GM06990 (cell line): ENCODE measurements at places on chromosomes 13 and 19.

- DNase-seq, result peak; percentile 59
These were observed 5.2 kb downstream of the SLC25A42 start for GRCh38 chr19:19068659-19069654.

- no peak for DNase-seq
These were observed 226.7 kb upstream of the TSHZ3 start for GRCh38 chr19:31575846-31576335.

DNA sequence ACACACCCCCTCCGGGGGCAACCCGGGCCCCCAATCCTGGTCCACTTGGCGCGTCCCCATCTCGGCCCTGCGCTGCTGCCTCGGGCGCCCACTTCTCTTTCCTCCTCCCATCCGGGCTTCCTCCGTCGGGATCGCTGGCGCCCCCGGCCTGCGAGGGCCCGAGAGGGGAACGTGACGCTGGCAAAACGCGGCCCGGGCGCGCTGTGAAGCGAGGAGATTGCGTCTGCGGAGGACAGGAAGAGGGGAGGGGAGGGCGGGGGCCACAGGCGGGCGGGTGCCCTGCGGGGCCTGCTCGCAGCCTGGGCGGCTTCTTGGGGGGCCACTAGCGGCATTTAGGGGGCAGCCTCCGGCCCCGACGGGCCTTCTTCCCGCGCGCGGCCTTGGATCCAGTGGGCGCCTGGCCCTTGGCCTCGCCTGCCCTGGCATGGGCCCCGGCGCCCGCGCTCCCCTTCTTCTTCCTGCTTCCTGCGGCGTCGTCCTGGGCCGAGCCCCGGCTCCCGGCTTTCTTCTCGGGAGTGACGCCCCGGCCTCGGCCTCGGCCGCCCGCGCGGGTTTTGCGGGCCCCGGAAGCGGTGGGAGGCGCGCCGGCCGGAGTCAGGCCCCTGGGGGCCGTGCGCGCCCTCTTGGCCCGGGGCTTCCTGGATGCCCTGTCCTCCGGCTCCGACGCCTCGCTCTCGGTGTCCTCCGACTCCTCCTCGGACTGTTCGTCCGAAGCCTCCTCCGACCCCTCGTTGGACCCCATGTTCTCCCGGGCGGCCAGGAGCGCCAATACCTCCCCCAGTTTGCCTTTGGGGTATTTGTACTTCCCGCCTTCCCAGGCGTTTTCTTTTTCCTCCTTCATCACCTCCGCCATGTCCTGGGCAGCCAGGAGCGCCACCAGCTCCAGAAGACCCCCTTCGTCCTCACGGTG is 2.2 kb downstream of the PNMA8B start:
- no peak for DNase-seq

DNA sequence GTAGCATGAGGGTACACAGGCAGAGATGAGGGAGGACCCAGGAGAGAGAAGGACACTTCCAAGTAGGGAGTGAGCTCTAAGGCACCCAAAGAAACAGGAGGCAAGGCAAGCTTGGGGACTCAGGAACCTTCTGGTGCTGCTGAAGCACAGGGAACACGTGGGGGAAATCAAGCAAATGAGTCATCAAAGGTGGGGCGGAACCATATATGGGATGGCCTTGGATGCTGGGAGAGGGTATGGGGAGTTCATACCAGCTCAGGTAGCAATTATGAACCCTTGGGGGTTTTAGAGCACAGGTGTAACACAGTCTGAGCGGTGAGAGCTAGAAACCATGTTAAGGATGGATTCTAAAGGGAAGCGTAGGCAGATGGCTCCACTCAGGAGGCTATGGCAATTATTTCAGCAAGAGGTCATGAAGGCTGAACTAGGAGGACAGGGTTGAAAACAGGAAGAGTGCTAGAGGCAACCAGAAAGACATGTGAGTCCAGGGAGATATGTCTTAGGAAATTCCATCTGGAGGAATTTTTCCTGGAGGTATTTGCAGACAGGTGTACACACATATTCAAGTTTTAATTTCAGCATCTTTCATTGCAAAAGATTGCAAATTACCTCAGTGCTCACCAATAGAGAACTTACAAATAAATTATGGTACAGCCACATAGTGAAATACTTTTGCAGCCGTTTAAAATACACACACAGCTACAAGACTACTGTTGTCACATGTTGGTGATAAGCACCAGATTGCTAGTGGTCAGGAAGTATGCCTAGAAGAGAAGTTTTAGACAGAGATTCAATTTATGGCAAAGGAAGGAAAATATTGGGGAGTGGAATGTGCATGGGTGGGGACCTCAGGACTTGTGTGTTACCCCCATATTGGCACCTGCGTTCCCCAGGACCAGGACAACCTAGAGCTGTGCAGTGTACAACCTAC is 77.0 kb downstream of the STARD13 start:
- DNase-seq, result no peak

GRCh38 chr13:112446347-112446861 is 70.2 kb downstream of the SPACA7 start:
- DNase-seq, result no peak

DNA sequence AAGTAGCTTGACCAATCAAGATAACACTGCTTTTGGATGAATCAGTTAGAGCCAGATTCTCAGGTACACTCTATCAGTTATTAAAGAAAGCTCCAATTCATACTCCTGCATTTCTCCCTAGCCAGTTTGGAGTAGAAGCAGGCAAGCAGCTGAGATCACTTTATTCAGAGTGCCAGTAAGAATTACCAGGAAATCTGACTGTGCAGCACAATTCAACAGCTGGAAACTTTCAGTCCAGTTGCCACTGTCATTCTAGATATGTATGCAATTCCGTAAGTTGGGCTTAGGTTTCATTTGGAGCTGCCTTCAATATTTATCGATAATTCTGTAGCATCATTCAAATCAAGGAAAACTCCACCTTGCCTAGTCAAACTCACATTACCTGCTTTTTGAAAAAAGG is 2625.6 kb upstream of the PCDH20 start:
- DNase-seq, result no peak

GRCh38 chr19:16756649-16757048 is 37.0 kb downstream of the NWD1 start:
- no peak for DNase-seq

DNA sequence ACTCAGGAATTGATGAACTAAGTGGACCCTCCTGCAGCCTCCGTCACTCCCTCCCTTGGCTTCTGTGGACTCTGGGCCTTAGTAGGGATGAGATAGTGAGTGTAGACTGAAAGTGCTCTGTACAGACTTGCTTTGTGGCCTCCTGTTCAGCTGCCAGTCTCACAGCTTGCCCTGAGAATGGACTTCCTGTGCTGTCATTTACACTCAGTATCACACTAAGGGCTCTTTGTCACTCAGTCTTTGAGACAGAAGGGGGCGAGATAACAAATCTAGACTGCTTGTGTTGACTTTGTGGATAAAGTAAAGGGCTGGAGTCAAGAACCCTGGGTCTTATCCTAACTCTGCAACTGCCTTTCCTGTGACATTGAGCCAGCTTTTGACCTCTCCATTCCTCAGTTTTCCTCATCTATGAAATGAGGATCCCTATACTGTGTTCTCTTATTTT is 21.0 kb upstream of the SPRY2 start:
- no peak for DNase-seq

- DNase-seq, result peak; percentile 9
These were observed 39.9 kb upstream of the CEACAM8 start for GRCh38 chr19:42634409-42635232.

GRCh38 chr19:5487222-5487621 is 32.0 kb downstream of the ZNRF4 start:
- no peak for DNase-seq

DNA sequence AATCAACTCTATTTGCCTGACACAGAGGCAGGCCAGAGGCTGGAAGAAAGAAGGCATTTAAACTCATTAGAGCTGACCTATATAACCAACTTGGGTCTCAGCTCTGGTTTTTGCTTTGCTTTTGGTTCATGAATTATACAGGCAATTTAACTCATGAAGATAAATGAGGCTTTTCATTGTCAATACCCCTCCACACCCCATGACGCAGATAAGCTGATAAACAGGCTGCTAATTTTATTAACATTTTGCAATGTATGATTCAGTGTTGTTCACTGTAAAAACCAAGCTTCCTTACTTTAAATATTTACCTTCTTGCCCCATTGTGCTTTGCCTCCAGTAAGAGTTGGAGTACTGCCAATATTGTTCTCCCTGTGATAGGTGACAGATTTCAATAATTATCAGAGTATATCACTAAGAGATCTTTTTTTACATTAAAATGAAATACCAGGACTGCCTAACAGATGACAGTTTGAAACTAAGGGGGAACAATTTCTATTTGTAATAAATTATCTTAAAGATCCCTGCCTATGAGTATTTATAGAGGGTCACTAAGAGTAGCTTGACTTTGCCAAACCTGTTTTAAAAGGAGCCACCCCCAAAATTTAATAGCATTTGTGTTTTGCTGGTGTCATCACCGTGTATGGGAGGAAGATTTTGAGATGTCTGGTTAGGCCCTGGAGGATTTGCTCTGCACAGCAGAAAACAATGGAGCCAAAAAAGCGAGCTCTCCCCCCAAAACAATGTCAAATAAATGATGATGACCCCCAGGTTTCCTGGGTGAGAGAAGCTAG is 472.7 kb upstream of the NBEA start:
- no peak for DNase-seq

GRCh38 chr13:109096101-109096500 is 466.7 kb downstream of the MYO16 start:
- no peak for DNase-seq

- no peak for DNase-seq
These were observed 203.3 kb upstream of the IRS2 start for GRCh38 chr13:109989686-109990085.

DNA sequence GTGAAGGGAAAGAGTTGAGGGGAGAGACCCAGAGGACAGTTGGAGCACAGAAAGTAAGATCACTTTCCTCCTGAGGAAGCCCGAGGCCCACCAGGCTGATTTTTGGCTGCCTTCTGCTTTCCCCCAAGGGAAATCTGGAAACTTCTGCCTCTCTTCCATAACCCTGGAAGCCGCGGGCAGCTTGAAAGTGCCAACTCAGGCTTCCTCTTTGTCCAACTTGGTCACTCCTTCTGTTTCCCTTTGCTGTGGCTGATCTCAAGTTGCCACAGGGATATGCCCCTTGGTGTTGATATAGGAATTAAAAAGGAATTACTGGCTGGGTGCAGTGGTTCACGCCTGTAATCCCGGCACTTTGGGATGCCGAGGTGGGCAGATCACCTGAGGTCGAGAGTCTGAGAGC is 5.7 kb upstream of the CD70 start:
- DNase-seq, result no peak

DNA sequence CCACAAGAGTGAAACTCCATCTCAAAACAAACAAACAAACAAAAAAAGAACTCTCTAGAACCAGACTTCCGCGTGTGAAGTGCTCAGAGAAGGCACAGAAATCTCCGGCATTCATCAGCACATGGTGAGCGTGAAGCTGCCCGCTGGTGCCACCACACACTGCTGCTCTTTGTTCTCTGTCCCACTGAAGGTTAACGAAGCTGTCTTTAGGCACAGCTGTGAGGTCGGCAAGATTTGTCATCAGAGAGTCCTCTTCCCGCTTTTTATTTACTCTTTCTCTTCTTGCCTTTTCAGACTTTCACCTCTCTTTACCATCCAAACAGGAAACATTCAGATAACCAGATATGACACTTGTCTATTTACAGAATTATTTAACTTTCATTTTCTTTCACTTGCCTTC is 115.2 kb upstream of the ARGLU1 start:
- DNase-seq, result no peak

DNA sequence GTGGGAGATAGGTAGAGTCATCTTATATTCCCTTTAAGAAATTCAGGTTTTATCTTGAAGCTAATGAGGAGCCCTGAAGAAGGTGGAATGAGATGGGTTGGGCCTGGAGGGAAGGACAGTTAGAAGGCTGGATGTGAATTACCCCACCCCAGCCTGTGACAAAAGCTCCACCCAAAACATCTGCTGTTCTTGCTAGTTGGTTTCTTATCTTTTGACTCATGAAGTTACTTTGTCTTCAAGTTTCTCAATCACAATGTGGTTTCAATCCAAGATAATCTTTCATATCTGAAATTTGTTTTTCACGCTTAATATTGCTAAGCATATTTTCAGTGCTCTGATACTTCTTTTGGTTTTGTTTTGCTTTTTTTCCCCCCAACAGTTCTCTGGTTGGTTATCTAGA is 38.3 kb upstream of the HMGB1 start:
- peak; percentile 44 for DNase-seq

DNA sequence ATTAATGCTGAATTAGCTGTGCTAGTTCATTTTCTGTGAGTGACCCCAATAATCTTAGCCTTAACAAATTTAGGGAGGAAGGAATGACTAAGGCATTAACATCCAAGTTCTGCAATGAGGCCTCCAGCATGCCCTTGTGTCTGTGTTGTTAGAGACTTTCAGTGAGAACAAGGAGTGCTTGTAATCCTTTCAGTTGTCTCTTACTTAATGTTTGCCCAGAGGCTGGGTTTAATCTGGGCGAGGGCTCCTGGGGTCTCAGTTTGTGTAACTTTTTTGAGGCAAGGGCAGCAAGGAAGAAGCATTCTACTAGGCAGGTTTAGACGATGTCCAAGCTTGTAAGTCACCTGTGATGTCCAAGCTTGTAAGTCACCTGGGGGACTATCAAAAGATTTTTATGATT is 24.3 kb downstream of the CCNA1 start:
- no peak for DNase-seq

- DNase-seq, result no peak
These were observed 44.2 kb upstream of the SLAIN1 start for GRCh38 chr13:77653301-77653700.

DNA sequence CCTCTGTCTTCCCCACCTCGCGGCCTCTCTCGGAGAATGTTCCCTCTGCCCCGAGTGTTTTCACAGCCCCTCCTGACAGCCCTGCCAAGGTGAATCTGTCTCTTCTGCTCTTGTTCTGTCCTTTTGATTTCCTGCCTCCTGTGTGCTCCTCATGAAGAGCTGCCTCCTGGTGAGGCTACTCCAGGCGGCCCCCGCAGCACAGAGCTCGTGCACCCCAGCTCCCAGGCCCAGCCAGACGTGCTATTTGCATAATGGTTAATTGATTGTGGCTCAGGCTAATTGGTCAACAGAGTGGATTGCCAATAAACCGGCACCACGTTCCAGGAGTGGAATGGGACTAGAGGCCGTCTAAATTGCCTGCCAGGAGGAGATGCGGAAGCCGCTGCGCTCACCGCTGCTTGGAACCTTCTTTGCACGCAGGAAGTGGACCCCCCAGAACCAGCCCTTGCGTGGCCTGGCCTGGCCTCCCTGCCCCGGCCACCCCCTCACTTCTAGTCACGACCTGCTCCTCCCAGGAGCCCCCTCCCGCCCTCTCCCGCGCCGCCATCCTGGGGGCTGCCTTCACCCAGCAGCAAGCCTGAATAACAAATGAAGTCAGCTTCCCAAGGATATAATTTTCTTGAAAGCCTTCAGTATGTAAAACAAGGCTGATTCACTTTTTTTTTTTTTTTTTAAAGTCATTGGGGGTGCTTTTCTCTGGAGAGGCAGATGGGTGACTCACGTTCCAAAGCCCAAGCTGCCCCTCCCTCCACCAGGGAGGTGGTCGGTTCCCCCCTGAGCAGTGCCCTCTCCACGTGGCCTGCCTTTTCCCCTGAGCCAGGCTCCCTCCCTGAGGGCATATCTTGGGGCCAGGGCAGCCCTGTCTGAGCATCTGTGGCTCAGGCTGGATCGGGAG is 144.0 kb downstream of the KDM4B start:
- DNase-seq, result no peak

GRCh38 chr13:48962281-48962680 is 13.4 kb upstream of the FNDC3A start:
- DNase-seq, result no peak

- DNase-seq, result peak; percentile 47
These were observed 399 bp upstream of the SPTBN4 start for GRCh38 chr19:40466219-40466984.
